Iris pigment epithelial cell (primary cell): ENCODE measurements at places on chromosomes 2 and 18.

DNA sequence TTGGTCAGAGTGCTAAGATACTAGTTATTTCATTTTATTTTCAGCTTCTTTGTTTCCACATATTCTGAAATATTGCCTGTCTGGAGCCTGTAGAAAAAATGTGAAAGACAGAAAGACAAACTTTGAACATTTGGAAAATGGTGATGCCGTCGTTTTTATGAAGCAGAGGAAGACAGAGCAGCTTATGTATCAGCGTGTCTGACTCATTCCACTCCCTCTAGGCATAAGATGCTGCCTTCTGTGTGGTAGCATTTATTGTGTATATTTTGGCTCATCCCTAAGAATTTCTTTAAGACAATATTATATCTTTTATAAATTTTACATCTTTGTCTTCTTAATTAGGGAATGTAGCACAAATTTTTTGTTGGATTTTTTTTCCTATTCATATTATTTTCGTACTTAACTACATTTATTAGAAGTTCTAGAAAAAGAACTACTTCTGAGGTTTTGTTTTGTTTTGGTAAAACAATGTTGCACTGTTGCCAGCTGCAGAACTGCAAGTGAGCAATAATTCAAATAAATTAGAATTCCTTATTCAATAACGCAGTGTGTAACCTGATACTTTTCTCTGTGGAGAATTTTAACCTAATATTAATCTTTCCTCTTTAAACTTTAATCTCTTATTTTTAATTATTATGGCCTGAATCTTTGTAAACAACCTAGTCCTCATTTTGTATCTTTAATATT lies 300.4 kb downstream of the ZNF407 start:
- peak; percentile 71 for DNase-seq

DNA sequence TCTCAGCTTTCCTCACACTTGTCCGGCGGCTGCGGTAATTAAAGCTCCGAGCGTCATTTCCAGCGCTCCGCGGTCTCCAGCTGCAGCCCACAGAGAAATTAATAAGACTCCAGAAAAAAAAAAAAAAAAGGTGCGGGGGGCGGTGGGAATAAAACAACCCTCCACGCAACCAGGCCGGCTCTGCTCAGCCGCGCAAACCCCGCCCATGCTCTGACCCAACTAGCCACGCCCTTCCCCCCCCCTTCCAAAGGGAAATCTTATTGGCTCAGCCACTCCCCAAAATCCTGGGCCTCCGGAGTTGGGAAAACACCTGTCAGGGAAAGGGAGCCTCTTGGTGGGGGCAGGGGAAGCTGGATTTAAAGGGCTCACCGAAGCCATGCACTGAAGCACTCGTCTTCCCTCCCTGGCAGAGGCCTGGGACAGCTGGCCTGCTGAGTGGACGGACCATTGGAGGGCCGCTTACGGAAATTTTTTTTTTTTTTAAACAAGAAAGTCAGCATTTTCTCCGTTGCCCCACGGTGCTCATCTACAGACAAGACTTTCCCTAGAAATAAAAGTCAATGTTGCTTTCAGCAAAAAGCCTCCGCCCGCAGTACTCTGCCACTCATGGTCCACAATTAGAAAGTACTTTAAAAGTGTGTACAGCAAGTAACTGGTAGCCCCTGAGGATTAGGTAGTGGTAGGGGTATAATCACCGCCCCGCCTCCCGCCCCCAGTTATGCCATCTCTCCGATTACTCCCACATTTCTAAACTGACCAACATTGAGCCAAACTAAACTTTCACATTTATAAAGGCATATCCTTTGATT lies 674 bp upstream of the ERBB4 start:
- DNase-seq: no peak

DNA sequence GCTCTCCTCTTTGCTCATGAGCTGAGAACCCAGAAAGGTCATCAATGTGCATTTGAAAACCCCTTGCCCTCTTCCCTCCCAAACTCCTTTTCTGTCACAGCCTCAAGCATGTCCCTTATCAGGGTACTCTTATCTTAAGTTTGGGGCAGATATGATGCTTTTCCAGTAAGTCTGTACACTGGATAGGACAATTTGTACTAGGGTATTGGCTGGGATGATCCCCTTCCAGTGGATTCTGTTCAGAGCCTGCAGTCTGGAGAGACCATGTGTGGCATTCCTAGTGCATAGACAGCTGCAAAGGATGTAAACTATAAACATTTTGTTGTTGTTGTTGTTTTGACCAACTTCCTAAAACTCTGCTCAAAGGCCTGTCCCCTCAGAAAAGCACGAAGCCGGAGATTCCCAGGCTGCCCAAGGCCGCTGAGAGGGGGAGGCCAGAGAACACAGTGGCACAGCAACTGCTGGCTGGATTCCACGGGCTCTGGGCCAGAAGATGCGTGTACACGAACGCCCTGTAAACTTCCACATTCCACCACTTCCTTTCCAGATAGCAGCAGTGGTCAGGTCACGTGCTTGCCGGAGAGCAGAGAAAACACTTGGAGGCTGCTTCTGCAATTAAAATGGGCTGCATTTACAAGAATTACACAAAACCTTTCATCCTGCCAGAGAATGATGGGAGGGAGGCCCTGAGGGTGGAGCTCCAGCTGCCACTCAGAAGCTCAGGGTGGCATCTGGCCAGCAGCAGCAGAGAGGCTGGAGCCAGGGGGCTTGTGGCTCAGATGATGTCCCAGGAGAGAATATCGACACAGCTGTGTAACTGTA lies 42.1 kb downstream of the BMP10 start:
- DNase-seq: peak; percentile 98

- DNase-seq: peak; percentile 91
Measured at GRCh38 chr2:189287982-189288521, 108.5 kb upstream of the COL5A2 start.

DNA sequence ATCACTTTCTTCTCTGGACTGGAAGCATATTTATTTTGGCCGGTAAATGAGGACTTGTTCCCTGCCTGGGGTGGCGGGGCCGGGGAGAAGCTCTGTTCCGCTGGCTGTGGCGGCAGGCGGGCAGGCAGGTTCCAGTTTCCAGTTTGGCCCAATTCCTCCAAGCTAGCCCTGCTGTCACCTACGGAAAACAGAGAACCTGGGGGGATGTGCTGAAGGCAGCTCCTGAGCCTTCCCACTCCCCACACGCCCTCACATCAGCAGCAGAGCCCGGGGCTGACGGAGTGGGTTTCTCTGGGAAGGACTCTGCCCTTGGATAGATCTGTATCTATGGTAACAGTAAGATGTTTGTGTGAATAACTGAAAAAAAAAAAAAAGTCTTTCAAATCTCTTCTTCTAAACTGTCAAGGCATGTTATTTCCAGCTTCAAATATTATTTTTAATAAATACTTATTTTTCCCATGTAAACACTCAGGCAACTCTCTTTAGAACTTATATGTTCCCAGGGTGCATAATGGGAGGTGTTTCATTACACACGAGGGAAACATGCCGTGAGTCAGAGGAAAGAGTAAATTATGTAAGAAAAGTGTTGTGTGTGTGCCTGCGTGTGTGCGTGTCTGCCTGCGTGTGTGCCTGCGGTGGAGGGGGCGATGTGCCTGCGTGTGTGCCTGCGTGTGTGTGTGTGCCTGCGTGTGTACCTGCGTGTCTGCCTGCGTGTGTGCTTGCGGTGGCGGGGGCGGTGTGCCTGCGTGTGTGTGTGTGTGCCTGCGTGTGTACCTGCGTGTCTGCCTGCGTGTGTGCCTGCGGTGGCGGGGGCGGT lies 116.1 kb upstream of the ZNF516 start:
- DNase-seq: peak; percentile 79

- DNase-seq: no peak
Measured at GRCh38 chr2:226414335-226414734, 385.3 kb downstream of the IRS1 start.

- peak; percentile 15 for DNase-seq
Measured at GRCh38 chr2:39954346-39954745, 175.3 kb upstream of the THUMPD2 start.

- no peak for DNase-seq
Measured at GRCh38 chr18:7023063-7023580, 94.5 kb downstream of the LAMA1 start.

- no peak for DNase-seq
Measured at GRCh38 chr18:48485828-48486405, 52.9 kb upstream of the CTIF start.
